ENCODE measurements at places on chromosomes 12 and 14.

DNA sequence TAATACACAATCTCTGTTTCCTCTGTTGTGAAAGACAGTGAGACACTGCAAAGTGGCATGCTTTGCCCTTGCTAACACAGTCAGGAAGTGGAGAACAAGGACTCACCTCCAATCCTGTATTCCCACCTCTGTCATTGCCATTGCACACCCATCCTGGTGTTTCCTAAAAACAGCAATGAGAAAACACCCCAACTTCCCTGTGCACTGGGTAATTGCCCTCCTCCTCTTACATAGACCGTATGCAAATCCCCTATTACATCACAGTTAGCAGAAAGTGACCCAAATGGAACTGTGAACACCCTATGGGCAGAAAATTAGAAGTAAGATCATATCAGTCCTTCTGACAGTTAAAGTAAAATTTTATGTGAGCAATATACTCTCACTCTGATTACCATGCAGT, 355.5 kb downstream of the BCL11B start:
- DNase-seq, result no peak

- DNase-seq, result no peak
These were observed 205.8 kb downstream of the SPTSSA start for GRCh38 chr14:34256223-34256622.

GRCh38 chr14:35789651-35790050, 19.4 kb downstream of the RALGAPA1 start:
- no peak for DNase-seq

- no peak for DNase-seq
These were observed 339.1 kb downstream of the TMEM132D start for GRCh38 chr12:129564768-129565167.

GRCh38 chr12:63917864-63918799, 73.6 kb downstream of the SRGAP1 start:
- no peak for DNase-seq

DNA sequence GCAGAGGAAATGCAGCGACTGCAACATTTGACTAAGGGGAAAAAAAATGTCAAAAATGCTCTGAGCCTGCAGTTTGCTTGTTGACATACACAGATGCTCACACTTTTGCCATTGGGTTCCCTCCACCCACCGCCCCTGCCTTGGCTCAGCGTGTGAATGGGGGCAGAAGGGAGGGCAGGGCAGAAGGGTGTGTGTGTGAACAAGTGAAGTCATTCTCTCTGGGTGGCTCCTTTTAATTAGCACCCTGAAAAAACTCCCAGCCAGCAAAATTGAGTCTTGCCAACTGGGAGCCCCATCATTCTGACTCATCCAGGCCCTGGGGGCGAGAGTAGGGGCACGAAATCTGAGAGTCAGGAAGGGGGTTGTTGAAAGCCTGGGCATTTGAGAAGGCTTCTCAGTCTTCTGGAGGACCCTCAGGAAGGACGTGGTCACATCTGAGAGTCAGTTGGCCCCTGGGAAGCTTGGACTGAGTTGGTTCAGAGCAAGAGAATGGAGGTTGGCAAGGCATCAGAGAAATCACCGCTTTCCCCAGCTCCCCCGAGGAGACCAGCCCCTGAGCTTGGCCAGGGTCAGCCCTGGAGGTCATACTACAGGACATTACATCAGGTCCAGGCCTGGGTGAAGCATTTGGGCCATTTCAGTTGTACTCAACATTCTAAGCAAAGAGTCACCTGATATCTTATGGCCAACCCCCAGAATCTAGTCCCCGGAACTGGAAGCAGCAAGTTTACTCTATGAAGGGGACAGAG, 22.7 kb upstream of the KRT78 start:
- DNase-seq, result no peak

- DNase-seq, result no peak
These were observed 187.5 kb downstream of the MSRB3 start for GRCh38 chr12:65465766-65466547.

DNA sequence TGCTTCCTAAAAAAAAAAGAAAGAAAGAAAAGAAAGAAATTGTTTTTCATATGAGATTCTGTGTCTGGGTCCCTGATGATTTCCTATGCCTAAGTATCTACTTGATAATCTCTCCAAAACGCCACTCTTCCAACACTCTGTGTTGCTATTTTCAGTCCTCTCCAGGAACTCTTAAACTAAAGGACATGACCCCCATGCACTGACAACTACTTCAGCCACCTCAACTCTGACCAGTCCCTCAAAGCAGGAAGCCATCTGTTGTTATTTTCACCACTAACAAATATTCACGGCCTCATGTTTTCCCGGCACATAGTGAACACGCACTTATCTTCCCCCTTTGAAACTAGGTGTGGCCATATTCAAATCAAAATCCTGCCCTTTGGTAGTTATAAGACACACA, 259.3 kb downstream of the PPFIA2 start:
- no peak for DNase-seq

GRCh38 chr14:53545217-53545616, 392.1 kb upstream of the DDHD1 start:
- no peak for DNase-seq

DNA sequence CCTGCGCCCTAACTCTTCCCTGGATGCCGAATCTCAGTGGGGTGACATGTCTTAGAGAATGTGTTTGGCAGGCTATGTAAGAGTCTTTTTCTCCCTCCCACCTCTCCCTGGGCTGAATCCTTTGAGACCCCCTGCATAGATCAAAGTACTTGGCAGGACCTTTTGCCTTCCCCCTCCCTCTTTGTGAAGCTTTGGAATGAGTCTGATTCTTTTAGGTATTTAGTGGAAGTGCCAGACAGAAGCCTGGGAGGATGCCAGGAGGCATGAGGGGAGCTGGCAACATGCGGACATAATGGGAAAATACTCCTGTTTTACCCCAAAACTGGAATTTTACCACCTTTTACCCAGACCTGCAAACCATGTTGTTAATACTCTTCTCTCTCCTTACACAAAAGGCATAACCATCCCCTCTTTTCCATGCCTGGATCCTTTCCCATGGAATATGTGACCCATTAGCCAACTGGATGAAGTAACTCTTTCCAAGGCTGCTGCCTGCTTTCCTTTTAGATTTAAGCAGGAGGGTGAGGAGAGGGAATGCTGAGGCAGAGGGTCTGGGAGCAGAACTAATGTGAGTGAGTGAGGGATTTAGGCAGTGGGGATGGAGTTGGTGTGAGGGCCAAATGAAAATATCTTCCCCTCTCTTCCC, 41.7 kb downstream of the TTLL5 start:
- DNase-seq, result no peak

DNA sequence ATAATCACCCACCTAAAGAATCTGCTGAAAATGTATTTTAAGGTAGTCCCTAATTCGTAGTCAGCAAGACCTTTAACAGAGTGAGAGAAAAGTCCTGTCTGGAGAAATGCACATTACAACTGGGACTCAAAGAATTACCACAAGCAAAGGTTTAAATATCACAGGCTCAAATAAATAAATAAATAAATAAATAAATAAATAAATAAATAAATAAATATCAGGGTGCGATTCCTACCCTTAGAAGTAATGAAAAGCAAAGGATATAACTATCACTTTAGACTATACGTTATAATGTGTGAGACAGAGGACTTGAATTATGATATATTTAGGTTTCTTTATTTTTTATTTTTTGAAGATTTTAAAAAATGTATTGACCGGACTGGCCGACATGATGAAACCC, 522.5 kb upstream of the ATXN7L3B start:
- DNase-seq, result no peak

GRCh38 chr14:56133547-56133946, 15.3 kb downstream of the PELI2 start:
- no peak for DNase-seq

DNA sequence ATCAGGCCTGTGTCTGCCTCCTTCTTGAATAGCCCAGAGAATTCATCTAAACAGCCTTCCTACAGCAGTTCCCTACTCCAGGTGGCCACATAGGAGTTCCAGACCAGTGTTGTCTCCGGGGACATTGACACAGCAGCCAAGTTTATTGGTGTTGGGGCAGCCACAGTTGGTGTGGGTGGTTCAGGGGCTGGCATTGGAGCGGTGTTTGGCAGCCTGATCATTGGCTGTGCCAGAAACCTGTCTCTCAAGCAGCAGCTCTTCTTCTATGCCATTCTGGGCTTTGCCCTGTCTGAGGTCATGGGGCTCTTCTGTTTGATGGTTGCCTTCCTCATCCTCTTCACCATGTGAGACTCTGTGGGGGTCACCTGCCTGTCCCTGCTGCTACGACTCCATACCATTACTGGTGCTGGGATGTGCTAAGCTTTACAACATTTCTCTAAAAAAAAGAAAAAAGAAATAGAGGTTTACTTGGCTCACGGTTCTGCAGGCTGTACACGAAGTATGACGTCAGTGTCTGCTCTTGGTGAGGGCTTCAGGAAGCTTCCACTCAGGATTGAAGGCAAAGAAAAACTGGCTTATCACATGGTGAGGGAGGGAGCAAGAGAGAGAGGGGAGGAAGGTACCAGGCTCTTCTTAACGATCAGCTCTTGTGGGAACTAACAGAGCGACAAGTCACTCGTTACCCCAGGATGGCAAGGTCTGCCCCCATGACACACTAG, 57.5 kb downstream of the CHST11 start:
- no peak for DNase-seq

DNA sequence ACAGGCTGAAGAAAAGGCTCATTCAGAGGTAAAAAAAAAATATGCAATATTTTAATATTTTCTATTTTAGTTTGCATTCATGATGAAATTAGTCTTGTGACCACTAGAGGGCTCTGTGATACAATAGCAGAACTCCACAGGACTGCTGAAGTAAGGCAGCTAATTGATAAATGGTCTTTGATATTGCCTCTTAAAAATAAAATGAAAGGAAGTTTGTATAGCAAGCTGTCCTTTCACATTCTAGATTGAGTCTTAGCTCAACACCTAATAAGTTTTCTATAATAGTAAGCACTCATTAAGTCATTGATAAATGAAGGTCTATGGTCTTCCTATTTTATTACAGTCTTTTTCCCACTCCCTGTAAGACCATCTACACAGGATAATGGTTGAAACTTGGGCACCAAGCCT, 315.7 kb downstream of the NAV3 start:
- DNase-seq, result no peak

- DNase-seq, result no peak
These were observed 12.0 kb upstream of the RNU6-7 start for GRCh38 chr14:32189811-32190210.

DNA sequence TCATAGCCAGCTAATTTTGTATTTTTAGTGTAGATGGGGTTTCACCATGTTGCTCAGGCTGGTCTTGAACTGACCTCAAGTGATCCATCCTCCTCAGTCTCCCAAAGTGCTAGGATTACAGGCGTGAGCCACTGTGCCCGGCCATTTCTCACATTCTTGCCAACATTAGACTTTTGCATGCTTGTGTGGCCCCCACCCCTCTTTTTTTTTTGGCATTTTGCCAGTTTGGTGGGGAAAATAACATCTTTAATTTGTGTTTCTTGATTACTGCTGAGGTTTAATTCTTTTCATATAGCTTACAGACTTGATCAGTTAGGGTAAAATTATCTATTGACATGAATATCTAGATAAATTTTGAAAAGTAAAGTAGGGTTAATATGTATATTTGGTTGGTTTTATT, 3.8 kb downstream of the CCT2 start:
- DNase-seq, result no peak

- DNase-seq, result no peak
These were observed 24.1 kb upstream of the PELI2 start for GRCh38 chr14:56094076-56094475.

GRCh38 chr12:3150308-3150670, 73.1 kb downstream of the TSPAN9 start:
- no peak for DNase-seq

- peak; percentile 50 for DNase-seq
These were observed 16.7 kb downstream of the KMT2D start for GRCh38 chr12:49043856-49044258.

- no peak for DNase-seq
These were observed 962 bp upstream of the KERA start for GRCh38 chr12:91058786-91059185.

- no peak for DNase-seq
These were observed 718 bp downstream of the EIF2B2 start for GRCh38 chr14:75003250-75004027.

GRCh38 chr12:56600753-56601152, 29.4 kb downstream of the BAZ2A start:
- DNase-seq, result no peak

- no peak for DNase-seq
These were observed 1089.3 kb downstream of the SLC16A7 start for GRCh38 chr12:60684988-60685655.

DNA sequence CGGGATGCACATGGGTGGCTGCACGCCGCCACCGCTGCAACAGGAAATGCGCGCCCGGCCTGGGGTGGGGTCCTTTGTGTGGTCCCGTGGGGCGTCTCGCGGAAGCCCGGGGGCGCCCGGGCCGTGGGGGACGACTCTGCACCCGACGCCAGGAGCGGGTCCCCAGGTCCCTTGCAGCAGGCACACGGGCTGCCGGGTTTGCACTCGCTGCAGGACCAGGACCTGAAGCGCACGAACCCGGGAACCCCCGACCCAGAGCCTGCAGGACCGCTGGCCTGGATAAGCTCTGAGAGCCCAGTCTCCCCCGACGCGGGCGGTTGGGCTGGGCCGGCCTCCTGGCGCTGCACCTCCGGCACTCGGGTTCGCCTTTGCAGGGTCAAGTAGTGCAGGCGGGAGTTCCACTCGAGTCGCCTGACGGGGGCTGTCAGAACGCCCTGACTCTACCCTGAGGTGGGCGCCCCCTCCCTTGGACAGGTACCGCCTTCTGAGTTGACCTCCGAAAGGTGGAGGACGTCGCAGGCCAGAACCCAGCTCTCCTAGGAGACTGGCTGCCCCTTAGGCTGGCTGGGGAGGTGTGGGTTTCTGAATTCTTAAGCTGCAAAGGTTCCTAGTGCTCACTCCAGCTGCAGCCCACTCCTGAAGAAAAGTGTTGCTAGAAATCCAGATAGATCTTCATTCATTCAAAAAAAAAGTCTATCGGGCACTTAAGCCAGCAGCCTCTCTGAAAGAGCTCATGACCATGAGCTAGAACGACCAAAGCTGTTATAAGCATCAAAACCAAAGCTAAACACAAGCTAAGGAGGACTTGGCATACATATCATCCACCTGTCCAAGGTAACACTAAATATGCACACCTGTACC, 68.0 kb downstream of the RNF34 start:
- no peak for DNase-seq

DNA sequence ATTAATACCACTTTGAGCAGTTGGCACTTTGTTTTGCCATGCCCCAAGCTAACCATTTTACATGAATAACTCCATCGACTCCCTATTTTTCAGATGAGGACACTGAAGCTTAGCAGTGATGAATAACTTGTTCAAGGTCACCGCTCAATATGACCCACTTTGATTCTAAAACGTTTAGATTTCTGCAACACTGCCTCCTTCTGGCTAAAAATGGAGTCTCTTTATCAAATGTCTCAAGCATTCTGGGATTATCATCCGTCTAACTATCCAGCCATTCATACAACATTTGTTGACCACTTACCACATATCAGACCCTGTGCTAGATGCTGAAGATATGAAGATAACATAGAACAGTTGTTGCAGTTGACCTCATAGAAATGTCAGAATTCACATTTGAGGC, 298.0 kb downstream of the PPFIA2 start:
- no peak for DNase-seq
